Stimulated activated CD4-positive, alpha-beta T cell treated with anti-CD3 and anti-CD28 coated beads, Interleukin-4, amount 100 ng/mL, for 4 hours (primary cell): ENCODE measurements at places on chromosomes 4 and X.

DNA sequence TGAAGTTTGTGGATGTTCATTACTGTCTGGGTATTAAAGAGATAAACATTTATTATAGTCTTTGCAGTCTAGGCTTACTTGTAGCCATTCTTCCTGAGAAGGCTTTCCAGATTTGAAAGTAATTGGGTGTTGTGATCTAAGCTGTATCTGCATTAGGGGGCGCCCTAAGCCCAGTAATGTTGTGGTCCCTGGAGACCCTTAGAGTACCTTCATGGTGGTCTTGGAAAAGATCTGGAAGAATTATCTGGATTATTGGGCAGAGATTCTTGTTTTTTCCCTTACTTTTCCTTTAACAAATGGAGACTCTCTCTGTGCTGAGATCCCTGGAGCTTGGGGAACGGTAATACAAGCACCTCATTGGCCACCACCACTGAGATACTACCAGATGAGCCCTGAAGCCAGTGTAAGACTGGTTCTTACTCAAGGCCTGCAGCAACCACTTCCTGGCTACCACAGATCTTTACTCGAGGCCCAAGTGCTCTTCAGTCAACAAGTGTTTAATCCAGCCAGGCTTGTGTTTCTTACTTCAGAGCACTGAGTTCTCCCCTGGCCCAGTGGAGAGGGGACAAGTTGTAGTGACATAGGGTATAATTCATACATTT, 63.1 kb downstream of the RTL3 start:
- DNase-seq = no peak

DNA sequence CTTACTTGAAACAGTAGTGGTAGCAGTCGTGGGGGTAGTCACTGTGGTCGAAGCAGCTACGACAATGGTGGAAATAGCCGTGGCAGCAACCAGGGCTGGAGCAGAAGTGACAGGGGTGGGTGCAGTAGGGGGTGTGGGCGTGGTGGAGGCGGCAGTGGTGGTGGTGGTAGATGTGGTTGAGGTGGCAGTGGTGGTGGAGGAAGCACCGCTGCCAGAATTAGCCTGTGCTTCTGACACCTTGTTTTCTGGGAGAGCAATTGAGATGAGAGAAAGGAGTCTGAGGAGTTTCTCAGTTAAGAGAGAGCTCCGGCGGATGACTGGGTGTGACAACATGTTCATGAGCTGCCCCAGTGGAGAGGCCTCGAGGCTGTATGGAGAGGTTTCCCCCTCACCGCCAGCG, 113.5 kb upstream of the HSD17B10 start:
- no peak for DNase-seq

- DNase-seq = no peak
These were observed 50.5 kb downstream of the GRK4 start for GRCh38 chr4:3013839-3014350.

- no peak for DNase-seq
These were observed 89.8 kb downstream of the EIF4E start for GRCh38 chr4:98838977-98839618.

DNA sequence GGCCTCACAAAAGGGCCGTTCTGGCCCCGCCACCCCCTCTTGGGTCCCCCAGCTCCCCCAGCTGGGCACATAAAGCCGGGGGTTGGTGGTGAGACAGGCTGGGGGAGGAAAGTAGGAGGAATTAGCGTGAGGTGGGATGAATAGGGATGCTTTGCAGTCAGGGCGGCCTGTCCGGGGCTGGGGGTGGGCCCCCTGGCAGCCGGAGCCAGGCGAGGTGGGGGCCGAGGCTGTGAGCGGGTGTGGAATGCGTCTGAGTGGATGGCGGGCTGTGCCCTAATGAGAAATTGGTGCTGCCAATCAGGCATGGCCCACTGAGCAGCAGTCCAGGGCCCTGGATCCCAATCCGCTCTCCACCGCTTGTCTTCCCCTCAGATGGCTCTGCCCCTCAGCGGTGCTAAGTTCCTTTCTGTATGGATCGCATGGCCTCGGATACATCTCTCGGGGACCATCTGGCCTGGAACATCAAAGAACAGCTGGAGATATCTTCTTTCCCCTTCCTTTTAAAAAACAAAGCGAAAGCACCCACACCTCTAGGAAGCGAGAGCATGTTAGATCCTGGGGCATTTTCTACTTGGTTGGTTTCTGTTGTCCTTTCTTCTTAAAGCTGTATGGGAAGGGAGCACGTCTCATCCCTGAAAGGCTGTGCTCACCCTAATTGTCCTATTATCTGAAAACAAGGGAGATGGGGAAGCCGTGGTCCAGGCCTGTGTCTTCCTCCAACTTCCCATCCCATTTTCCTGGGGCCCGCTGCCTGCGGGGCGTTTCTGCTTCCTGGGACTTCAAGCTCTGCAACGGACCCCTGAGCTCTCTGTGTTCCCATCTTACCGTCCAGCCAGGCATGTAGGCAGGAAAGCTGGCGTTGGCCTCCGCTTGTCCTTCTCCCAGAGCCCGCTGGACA, 106.9 kb downstream of the SORCS2 start:
- DNase-seq = no peak

DNA sequence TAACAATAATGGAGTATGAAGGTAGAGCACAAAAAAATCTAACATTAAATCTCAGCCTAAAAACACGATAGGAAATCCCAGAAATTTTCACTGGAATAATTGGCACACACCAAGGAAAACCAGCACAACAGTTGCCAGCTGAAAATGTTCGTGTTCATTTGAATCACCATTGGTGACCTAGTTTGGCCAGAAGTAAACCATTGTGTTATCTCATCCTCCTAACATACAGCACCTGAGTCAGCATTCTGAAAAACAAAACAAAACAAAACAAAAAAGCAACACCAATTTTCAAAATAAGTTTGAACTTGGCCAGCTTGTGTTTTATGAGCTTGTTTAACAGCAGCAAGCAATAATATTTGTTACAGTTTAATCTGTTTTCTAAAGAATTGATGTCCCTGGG, 41.1 kb downstream of the UCHL1 start:
- DNase-seq = no peak

DNA sequence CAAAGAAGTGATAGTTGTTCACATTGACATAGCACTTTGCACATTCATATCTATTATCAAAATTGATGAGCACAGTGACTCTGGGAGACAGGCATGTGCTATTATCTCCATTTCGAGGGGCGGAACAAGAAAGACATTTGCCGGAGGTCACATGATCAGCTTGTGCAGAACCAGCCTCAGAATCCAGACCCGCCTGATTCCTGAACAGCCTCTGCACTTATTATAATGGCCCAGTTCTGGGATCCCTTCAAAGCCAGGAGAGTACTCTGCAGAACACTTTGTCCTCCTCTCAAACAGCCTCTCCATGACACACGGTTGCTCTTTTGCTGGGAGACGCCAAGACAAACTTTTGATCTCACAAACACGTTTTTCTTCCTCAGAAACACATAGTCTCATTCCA, 48.4 kb downstream of the RWDD4 start:
- DNase-seq = no peak

DNA sequence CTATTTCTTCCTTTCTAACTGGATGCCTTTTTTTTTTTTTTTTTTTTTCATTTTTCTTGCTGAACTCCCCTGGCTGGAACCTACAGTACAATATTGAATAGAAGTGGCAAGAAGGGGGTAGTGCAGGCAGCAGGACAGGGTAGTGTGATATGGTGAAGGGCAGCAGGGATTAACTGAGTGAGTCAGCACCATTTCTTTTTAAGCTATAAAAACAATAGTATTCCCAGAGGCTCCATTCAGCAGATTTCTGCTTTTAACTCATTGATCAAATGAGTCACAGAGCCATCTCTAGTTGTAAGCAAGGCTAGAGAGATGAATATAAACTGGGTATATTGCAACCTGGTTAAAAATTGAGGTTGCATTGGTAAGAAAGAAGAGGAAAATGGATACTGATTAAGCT, 53.6 kb upstream of the SETD7 start:
- no peak for DNase-seq

GRCh38 chrX:24333371-24333770, 19.5 kb upstream of the SUPT20HL2 start:
- DNase-seq = no peak

DNA sequence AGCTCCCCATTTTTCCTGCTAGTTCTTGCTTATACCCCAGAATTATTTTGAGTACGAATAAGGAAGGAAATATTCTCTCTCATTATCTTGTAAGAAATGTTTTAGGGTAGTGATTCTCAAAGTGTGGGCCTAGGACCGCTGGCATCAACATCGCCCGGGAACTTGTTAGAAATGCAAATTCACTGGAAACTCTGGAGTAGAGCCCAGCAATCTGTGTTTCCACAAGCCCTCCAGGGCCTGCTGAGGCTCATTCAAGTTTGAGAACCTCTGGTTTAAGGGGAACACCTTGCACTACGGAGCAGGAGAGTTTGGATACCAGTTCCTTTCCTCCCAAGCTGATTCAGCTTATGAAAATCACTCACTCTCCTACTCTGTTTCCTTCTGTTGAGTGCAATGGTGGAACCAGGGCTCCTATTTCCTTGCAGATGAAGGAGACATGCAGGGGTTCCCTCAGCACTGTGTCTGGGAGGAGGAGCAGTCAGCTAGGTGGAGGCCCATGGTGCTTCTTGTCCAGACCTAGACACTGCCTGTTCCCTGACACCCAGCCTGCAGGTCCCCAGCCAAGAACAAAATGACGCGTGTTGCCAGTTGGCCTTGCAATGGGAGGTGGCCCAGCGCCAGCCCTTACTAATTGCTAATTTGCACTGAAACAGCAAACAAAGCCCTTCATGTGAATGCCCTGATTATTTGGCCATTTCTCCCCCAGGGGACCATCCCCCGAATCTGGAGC, 68.5 kb downstream of the CYTL1 start:
- no peak for DNase-seq

GRCh38 chr4:72555377-72555831, 13.6 kb downstream of the ADAMTS3 start:
- no peak for DNase-seq

- DNase-seq = no peak
These were observed 10.0 kb upstream of the OPHN1 start for GRCh38 chrX:68443155-68443868.

DNA sequence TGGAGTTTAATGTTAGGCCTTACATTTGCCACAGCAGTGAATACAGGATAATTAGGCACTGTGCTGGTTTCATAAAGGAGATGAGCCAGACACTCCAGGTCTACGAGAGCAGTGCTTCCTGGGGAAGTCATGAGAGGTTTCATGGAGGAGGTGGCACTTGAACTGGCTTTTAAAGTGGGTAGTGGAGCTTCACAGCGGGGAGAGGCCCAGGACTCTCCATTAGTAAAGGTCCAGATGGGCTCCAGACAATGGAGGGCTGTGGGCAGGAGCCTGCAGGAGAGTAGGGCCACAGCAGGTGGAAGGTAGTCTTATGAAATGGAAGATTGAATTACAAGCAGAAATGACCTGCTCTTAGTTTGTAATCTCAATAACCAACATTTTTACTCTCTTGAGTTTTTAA, 29.0 kb downstream of the CLDN22 start:
- DNase-seq = no peak

DNA sequence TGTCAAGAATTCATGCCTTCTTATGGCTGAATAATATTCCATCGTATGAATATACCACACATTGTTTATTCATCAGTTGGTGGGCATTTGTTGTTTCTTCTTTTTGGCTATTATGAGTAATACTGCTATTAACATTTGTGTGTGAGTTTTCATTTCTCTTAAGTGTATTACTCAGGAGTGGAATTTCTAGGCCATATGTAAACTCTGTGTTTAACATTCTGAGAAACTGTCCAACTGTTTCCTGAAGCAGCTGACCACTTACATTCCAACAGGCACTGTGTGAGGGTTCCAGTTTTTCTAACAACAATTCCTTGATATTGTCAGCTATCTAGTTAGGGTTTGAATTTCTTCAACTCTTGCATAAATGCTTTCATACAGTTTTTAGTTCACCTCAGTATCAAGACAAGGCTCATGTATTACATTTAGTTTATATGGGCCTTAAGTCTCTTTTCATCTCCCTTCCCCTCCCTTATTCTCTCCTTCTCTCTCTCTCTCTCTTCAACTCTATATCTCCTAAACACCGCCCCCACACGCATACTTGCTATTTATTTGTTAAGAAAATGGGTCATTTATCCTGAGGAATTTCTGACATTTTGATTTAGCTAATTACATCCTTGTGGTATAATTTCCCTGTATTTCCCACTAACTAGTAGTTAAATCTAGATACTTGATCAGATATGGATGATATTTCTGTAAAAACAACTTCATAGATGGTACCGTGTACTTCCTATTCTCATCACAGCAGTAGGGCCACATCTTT, 77.4 kb downstream of the WDR19 start:
- DNase-seq = no peak

DNA sequence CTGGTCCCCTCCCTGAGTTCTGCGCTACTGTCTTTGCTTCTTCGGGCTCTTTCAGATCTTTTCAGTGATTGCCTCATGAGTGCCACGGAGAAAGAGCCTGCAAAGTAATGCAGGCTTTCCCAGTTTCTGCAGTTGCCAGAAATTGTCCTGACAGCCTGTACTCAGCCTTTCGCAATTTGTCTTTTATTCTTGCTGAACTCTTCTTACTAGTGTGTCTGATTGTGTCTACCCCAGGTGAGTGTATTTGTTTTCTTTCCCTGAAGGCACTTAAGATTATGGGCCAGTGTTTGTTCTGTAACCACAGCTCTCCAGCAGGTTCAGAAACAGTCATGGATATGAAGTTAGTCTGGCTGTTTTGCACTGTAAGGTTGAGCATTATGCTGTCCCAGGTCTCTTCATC, 47.1 kb downstream of the FAM193A start:
- no peak for DNase-seq

DNA sequence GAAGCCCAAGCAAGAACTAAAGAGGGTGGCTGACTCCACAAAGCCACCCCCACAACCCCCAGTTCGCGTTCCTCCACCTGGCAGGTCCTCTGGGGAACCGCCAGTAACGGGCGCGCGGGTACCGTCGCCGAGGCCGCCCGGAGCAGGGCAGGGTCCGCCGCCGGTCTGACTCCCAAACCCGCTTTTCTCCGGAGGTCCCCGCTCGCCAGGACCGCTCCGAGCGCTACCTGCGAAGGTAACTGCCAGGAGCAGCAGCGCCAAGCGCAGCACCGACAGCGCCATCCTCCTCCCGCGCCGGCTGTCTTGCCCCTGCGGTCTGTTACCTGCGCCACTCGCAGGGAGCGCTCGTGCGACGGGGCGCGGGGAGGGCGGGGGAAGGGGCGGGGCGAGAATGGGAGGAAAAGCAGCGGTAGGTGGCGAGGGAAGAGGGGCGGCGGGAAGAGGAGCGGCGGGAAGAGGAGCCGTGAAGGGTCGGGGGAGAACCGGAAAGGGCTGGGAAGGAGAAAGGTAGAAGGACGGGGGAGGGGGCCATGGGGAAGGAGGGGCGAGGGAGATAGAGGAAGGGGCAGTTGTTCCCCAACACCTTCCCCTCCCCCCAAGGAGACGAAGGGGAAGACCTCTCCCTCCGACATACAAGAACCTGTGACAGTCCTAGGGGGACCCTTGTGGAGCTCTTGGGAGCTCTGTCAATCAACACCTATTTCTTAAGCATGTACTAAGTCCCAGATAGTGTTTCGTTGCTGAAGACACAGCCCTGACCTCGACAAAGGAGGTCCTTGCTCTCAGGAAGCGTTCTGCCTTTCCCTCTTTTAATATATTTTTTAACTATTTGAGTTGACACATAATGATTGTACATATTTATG, at the start of gene SPINK2:
TSS of gene SPINK2 (minus strand) at position 321 of the 863 bp plus-strand sequence. CDS start at position 282, 39 bp downstream.
- peak; percentile 57 for DNase-seq

DNA sequence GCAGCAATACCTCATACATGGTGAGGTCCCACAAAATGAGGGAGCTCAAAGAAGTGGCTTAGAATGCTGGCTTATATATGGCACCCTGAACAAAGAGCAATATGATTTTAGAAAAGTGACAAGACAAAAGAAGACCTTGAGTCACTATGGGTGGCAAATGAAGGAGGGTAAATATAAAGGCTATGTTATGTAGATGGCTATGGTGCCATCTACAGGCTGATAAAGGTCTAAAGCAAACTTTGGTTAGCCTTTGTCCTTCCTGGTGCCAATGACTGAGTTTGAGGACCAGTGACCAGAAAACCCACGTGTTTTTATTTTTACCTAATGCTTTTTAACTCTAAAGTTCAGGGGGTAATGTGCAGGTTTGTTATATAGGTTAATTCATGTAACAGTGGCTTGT, 151.8 kb downstream of the CCNG2 start:
- no peak for DNase-seq
